ENCODE measurements at places on chromosomes 6 and 20.

GRCh38 chr20:21511850-21512633, 1.8 kb downstream of the NKX2-2 start:
- no peak for DNase-seq

DNA sequence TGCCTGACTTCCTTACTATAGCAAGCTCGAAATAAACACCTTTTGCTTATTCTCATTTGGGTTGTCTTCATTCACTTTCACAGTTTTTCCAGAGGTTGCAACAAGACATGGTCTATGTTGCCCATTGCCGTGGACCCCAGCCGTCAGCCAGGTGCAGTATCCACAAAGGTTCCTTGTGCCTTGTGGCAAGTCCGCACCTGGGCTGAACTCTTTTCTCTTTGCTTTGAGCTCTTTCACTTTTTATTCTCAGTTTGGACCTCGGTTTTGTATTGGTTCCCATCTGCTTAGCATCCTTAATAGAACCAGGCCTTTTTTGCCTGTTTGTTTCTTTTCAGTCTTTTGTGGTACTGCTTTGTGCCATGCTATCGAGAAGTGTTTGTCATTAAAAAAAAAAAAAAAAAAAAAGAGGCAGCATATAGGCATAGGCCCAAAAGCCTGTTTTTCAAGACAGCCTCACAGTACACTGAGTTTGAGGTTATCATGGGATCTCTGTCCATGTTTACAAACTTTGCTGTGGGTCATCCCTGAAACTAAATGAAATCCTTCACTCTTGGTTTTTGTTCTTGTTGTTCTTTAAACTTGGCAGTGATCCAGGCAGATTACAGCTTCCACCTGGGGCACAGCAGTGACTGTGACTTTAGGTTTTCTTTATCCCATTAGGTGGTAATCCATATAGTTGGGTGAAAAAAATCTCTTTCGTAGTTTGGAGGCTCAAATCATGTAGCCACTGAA, 33.3 kb downstream of the GSTA3 start:
- DNase-seq: no peak

GRCh38 chr6:142943711-142944123, 1.3 kb downstream of the HIVEP2 start:
- DNase-seq: no peak

DNA sequence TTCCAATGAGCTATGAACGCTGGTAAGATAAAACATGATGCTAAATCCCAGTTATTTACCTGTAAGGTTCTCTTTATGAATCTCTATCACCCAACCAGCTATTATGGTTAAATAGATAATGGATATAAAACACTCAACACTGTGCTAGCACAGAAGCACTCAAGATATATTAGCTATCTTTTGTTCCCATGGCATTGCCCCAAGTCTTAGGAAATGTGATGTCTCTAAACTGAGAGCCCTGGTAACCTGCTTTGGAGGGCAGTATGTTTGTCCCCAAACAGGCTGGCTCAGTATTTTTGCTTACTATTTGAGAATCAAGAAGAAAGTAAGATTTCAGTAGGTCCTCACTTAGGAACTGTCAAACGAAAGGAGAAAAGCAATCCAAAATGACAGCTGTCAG, 90.5 kb downstream of the BTBD9 start:
- DNase-seq: no peak

GRCh38 chr6:109867009-109867969, 110.8 kb upstream of the GPR6 start:
- no peak for DNase-seq

DNA sequence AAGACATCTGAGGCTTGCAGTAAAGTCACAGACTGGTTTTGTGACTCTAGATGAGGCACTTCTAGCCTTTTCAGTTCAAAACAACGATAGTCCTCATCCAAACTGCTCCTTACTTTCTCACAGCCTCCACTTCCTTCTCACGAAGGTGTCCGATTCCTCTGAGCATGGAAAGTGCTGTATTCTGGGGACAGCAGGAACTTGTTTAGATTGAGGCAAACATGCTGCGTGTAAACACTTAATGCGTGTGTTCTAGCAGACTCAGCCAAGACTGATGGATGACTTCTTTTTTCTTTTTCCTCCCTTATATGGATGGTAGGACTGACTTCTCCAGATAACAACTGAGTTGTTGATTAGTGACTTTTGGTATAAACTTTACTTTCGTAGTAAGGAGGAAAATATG, 80.2 kb upstream of the PRDM1 start:
- DNase-seq: no peak

DNA sequence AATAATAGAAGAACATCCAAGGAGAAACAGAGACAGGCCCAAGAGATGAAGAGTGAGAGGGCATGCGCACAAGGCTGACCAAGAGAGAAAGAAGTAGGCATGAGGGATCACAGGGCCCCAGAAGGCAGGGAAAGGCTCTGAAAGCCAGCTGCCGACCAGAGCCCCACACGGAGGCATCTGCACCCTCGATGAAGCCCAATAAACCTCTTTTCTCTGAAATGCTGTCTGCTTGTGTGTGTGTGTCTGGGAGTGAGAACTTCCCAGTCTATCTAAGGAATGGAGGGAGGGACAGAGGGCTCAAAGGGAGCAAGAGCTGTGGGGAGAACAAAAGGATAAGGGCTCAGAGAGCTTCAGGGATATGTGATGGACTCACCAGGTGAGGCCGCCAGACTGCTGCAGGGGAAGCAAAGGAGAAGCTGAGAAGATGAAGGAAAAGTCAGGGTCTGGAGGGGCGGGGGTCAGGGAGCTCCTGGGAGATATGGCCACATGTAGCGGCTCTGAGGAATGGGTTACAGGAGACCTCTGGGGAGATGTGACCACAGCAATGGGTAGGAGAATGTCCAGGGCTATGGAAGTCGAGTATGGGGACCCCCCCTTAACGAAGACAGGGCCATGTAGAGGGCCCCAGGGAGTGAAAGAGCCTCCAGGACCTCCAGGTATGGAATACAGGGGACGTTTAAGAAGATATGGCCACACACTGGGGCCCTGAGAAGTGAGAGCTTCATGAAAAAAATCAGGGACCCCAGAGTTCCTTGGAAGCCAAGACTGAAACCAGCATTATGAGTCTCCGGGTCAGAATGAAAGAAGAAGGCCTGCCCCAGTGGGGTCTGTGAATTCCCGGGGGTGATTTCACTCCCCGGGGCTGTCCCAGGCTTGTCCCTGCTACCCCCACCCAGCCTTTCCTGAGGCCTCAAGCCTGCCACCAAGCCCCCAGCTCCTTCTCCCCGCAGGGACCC, 981 bp upstream of the TNF start:
- DNase-seq: no peak

- no peak for DNase-seq
Observed at GRCh38 chr6:109056661-109057060, 38.0 kb downstream of the SESN1 start.

- DNase-seq: no peak
Observed at GRCh38 chr6:90720404-90720803, 133.5 kb upstream of the MAP3K7 start.

GRCh38 chr6:20599302-20600051, 65.2 kb downstream of the CDKAL1 start:
- DNase-seq: no peak

DNA sequence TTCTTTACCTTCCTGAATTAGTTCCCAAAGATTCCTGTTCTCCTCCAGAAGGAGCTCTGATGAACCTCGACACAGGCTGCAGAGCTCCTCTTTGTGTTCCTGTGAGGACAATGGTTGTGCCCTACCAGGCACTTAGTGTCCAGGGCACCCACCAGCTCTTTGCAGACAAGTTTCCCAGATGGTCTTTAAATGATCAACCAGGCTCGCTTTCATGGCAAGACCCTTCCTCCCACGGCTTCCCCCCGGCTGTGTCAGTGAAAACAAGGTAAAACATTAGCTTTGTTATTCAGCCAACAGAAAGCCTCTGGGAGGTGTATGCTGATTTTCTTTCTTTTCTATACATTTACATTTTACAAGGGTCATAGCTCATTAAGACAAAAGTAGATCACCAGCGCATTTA, 32.3 kb upstream of the CNKSR3 start:
- no peak for DNase-seq

DNA sequence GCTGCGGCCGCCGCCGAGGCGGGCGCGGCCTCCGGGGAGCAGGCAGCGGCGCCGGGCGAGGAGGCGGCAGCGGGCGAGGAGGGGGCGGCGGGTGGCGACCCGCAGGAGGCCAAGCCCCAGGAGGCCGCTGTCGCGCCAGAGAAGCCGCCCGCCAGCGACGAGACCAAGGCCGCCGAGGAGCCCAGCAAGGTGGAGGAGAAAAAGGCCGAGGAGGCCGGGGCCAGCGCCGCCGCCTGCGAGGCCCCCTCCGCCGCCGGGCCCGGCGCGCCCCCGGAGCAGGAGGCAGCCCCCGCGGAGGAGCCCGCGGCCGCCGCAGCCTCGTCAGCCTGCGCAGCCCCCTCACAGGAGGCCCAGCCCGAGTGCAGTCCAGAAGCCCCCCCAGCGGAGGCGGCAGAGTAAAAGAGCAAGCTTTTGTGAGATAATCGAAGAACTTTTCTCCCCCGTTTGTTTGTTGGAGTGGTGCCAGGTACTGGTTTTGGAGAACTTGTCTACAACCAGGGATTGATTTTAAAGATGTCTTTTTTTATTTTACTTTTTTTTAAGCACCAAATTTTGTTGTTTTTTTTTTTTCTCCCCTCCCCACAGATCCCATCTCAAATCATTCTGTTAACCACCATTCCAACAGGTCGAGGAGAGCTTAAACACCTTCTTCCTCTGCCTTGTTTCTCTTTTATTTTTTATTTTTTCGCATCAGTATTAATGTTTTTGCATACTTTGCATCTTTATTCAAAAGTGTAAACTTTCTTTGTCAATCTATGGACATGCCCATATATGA, 3.2 kb downstream of the MARCKS start:
- no peak for DNase-seq

DNA sequence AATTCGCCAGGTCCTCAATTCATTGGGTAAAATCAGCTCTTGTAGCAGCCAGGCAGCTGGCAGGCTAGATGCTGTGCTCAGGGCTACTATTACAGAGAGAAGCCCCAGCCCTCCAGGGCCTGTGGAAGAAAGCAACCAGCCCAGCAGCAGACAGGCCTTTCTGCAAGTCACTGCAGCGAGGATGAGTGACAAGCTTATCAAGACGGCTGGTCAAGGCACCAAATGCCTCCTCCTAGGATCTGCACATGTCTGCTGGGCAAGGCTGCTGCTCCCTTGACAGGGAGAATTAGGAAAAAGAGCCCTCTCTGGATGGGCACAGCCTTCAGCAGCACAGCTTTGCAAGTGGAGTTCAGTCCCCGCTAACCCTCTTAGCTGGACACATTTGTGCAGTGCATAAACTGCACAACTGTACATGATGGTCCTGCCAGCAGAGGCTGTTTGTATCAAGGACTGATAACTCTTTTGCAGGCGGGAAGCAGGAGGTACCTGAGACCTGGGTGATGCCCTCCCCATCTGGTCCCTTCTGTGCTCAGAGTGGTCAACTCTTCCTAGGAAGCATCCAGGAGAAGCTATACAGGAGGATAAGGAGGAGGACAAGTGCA, 89.9 kb downstream of the CDC5L start:
- DNase-seq: no peak

Measured in gastrocnemius medialis (tissue), 4 donors.